ENCODE measurements at places on chromosomes 5 and 9. TPM values are rescaled to one million over a fixed set of nuclear protein-coding genes. Genes with fewer than 3 reads are reported as not detected.

Gene KIF4B
- total RNA-seq: 0.27 TPM

Gene LURAP1L
- 3.9 TPM for total RNA-seq

Gene CDH10
- total RNA-seq: 0.19 TPM

Gene TERT
- not detected for total RNA-seq

Gene DDX4
- not detected for total RNA-seq

Gene AGXT2
- not detected for total RNA-seq

Gene SELENOP
- total RNA-seq: 0.47 TPM

Gene TLE4
- 13.1 TPM for total RNA-seq

Gene DIRAS2
- not detected for total RNA-seq

Gene ANKRD18B
- 0.94 TPM for total RNA-seq

Gene HSPB3
- total RNA-seq: not detected

Gene PCDHAC1
- 0.19 TPM for total RNA-seq

Gene CLINT1
- 98.2 TPM for total RNA-seq

Gene NRARP
- 23.3 TPM for total RNA-seq

Gene SLC44A1
- 50.3 TPM for total RNA-seq

Gene DNAJC25
- 4.0 TPM for total RNA-seq

Gene GFI1B
- not detected for total RNA-seq

Gene GZMA
- total RNA-seq: not detected

Gene PCDHGB3
- 3.1 TPM for total RNA-seq

Gene WDR38
- not detected for total RNA-seq

Gene CKMT2
- not detected for total RNA-seq

Gene SLC1A1
- total RNA-seq: 12.2 TPM

Gene NME5
- total RNA-seq: 1.5 TPM

Gene HAVCR2
- total RNA-seq: not detected

Gene CDC26
- total RNA-seq: 45.0 TPM

Gene C5orf46
- 0.18 TPM for total RNA-seq

Gene SPINK6
- total RNA-seq: not detected

Gene TTC16
- total RNA-seq: not detected

Gene PAIP1
- total RNA-seq: 64.6 TPM

Gene LIFR
- total RNA-seq: 25.8 TPM

Gene GALNT12
- total RNA-seq: 0.66 TPM

Gene PTGDS
- total RNA-seq: 0.56 TPM

Gene PCDHGB7
- total RNA-seq: 5.8 TPM

Gene SLC1A3
- total RNA-seq: 0.19 TPM

Gene PPP3R2
- not detected for total RNA-seq

Gene PCDHGB4
- total RNA-seq: 14.9 TPM

Gene KCNIP1
- not detected for total RNA-seq

Gene MAMDC2
- 10.2 TPM for total RNA-seq

Gene TRIM23
- total RNA-seq: 18.4 TPM

Gene F2RL1
- 64.2 TPM for total RNA-seq

Gene RMRP
- total RNA-seq: 34,663 TPM

Gene ZFAND5
- total RNA-seq: 114 TPM
